H4 (cell line): ENCODE measurements at places on chromosomes 12 and 14. TPM values are rescaled to one million over a fixed set of nuclear protein-coding genes. Genes with fewer than 3 reads are reported as not detected.

- no peak for DNase-seq
Observed at GRCh38 chr14:95522116-95522515, 5.7 kb upstream of the SYNE3 start.

- DNase-seq = no peak
Observed at GRCh38 chr12:42593874-42594273, 4.3 kb upstream of the PRICKLE1 start.

- peak; percentile 27 for DNase-seq
Observed at GRCh38 chr14:74531467-74531866, 37.9 kb downstream of the ISCA2 start.

GRCh38 chr12:54032627-54033100, at the start of gene HOXC5:
Gene HOXC5 (plus strand): TSS chr12:54033050. CDS start chr12:54033123, 73 bp downstream.
- no peak for DNase-seq

GRCh38 chr14:76386944-76387782, 11.2 kb downstream of the ESRRB start:
- DNase-seq = peak; percentile 52

DNA sequence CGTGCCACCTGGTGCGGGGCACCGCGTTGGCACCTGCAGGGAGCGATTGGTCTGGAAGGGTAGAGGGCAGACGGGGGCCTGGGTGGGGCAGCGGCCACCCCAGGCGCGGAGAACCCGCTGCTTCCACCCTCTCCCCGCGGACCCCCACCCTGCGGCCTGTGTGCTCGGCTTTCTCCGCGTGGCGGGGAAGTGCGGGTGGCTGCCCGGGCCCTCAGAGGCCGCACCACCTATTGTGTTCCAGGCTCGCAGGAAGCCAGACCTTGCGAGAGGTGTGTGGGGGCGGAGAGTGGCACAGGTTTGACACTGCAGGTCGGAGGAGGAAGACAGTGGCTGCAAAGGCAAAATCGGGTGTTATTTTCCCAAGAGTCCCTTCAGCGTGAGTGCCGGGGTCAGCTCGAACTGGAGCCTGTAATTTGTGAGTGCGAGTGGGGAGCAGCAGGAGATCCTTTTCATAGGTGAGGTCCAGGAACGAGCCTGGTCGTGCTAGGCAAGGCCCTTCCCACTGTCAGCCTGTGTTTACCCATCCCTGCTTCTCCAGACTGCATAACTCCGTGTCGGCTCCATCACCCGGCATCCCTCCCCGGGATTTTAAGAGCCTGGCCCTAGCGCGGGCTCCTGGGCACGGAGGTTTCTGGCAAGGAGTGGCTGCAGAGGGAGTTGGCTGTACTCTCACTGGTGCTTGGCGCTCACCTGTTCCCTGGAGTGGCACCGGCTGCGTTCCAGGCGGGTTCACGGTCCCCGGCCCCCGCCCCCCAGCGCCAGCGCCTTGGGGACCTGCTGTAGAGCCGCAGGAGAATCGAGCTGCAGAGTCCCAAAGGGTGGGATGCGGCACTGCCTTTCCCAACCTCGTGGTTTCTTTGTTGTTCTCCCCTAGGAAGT, 935 bp downstream of the TBC1D30 start:
- no peak for DNase-seq

GRCh38 chr14:80278293-80279023, 67.2 kb upstream of the DIO2 start:
- no peak for DNase-seq

- no peak for DNase-seq
Observed at GRCh38 chr12:127174881-127175280, 1092.1 kb upstream of the TMEM132C start.

PAPLN gene
- not detected in 2 replicates for total RNA-seq

DPY19L2 gene
- 2.5 and 4.0 TPM in 2 replicates for total RNA-seq

ZNF385A gene
- total RNA-seq = 2.3 and 5.3 TPM in 2 replicates

LIN7A gene
- total RNA-seq = 1.2 and 3.9 TPM in 2 replicates
